Inflammatory macrophage treated with lipopolysaccharide for 4 hours (primary cell): ENCODE measurements at places on chromosomes 7 and 10.

GRCh38 chr10:57891201-57892006 is 376.3 kb downstream of the IPMK start:
- no peak for DNase-seq

GRCh38 chr10:52194191-52194590 is 119.9 kb upstream of the DKK1 start:
- DNase-seq = no peak

- DNase-seq = no peak
Observed at GRCh38 chr10:127549009-127549408, at the start of gene NPS. NPS (plus strand) TSS chr10:127549309; CDS start chr10:127549369, 60 bp downstream.

- peak; percentile 40 for DNase-seq
Observed at GRCh38 chr7:148882841-148883265, 1.2 kb downstream of the EZH2 start.

DNA sequence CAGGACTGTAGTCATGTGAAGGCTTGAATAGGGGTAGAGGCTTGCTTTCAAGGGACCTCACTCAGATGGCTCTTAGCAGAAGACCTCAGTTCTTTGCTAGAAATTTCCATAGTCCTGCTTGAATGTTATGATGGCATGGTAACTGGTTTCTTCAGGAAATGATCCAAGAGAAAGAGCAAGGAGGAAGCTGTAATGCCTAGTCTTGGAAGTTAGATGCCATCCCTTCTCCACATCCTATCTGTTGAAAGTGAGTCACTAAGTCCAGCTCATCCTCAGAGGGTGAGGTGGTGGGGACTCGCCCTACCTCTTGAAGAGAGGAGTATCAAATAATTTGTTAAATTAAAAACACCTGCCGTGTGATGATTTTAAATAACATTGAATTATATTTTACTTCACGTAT is 4.6 kb downstream of the MGAM start:
- no peak for DNase-seq

- no peak for DNase-seq
Observed at GRCh38 chr7:66170309-66171231, 34.6 kb upstream of the TPST1 start.

- DNase-seq = no peak
Observed at GRCh38 chr7:102004848-102005247, 187.4 kb downstream of the CUX1 start.

GRCh38 chr10:60803865-60804264 is 25.6 kb downstream of the CDK1 start:
- no peak for DNase-seq

DNA sequence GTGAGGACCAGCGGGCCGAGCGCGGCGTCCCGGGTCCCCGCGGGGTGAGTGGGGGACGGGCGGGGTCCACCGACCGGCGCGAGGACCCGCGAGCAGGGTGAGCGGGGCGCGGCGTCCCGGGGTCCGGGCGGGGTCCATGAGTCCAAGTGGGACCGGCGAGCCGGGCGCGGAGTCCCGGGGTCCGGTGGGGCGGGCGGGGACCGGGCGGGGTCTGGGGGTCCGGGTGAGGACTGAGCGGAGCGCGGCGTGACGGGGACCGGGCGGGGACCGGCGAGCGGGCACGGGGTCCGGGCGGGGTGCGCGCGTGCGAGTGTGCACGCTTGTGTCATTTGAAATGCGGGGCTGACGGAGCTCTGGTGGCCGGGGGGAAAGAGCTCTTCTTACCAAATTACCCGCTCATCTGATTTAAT is 765 bp downstream of the CELF2 start:
- DNase-seq = no peak

DNA sequence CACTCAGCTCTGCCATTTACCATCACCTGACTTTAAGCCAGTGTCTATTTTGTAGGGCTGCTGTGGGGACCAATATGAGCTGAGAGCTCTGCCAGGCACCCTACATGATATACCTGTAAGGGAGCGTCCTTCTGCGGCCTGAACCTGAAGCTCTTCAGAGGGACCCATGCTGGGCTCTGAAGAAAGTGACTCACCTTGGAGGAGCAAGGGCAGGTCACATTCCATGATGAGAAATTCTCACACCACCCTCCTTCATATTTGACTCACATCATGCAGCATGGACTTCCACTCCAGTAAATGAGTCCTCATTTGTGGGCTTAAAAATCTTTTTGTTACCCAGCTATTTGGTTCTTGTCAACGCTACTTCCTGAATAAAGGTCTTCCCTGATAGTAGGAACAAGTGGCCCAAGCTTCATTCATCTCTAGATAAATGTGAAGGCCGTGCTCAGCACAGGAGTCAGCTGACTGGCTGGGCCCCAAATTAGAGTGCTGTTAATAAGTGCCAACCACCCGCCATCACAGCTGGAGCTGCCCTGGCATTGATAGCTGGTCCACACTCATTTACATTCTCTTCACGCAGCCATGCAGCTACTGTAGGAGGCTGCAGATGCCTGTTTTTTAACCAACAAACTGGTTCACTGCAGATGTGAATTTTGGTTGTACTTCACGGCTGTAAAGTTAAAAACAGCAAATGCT is 78.4 kb downstream of the RNF216 start:
- no peak for DNase-seq

DNA sequence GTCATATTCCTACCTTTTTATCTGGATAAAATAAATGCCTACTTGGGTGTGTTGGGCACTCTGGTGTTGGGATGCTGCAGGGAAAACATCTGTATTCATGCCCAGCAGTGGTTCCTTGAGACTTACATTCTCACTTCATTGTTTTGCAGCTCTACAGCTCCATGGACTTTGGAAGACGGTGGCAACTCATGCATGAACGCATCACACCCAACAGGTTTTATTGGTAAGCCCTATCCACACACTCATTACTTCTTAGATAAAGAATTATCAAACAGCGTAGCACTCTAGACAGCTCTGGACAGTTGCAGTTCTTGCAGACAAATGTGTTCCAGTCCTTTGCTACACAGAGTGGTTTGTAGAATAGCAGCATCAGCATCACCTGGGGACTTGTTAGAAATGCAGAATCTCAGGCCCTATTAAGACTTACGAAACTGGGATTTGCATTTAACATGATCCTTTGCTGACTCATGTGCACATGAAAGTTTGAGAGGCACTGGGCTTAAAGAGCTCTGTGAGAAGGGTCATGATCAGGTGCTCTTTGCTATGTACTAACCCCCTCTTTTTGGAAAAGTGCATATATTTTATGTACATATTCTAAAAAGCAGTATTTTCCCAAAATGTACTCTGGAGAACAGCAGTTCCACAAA is 401.9 kb downstream of the SORCS3 start:
- DNase-seq = no peak

DNA sequence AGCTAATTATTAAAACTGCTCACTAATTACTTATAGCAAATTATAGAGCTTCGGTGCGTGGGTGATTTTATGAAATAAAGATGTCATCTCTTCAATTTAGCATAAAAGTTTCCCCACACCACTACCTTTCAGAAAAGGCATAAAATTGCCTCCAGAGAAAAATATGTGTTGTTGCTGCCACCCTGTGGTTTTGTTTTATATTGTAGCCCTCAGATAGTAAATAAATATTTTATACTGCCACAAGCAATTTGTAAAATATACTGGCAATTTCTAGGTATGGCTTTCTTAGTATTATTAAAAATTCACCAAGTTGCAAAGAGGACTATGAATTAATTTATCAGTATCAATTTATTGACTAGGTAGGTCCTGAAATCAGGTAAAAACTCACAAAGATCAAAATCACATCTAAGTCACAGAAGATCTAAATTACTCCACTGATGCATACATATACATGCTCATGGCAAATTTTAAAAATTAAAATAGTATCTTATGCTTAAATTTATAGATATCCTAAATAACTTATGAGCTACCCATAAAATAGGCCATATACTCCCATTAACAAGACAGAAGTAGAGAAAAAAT is 26.5 kb downstream of the ASNS start:
- DNase-seq = peak; percentile 13
